ENCODE measurements at places on chromosomes 1 and 21.

- DNase-seq: peak; percentile 61
Measured at GRCh38 chr1:92858564-92859399, 26.9 kb downstream of the RPL5 start.

DNA sequence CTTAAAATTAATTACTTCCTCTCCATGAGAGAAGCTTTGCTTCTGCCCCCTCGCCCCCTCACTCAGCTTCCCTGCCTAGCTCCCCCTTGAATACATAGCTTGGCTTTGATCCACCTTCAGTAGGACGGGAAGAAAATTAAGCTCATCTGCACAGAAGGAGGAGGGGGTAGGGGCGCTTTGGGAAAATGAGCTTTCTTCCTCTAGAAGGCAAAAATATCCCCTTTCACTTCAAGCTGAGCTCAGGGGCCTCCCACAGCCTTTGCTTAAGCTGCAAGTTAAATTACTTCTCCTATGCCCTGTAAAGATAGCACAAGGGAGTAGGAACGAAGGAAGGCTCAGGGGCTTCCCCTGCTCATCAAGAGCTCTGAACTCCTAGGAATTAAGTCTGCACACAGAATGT lies 65.2 kb upstream of the GOLT1A start:
- DNase-seq: no peak

DNA sequence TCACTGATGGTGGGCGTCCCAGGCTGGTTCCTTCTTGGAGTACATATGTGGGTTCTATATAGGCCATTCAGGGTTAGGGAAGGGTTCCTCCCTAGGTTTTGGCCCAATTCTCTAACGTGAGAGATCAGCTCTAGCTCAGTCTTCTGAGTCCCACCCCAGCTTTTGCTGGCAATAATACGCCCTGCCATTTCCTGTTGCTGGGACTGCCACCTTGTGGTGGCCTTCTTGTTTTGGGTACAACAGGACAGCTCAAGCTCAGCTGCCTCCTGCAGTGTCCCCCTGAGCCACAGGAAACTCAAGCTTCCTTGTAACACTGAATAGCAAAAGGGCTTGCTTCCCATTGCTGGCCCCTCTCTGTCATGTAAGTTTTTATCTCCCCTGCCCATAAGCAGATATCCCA lies 77.8 kb downstream of the BACH1 start:
- no peak for DNase-seq

GRCh38 chr1:204924013-204924759 lies 53.5 kb downstream of the NFASC start:
- no peak for DNase-seq

GRCh38 chr1:234900595-234900994 lies 228.0 kb downstream of the TOMM20 start:
- no peak for DNase-seq

DNA sequence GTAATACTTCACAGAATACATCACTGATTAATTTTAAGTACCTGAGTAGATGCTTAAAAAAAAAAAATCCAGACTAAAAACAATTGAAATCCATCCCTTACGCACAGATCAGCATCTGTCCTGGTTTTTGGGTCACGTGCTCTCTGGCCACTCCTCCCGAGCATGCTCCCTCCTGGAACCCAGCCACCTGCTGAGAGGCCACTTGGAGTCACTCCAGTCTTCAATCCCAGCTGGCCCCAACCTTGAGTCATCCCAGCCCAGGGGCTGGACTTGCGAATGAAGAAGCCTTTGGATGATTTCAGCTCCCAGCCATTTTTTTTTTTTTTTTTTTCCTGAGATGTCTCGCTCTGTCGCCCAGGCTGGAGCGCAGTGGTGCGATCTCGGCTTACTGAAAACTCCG lies 8.9 kb downstream of the MAP1LC3C start:
- DNase-seq: peak; percentile 93
